Chondrocyte (in vitro differentiated cells): ENCODE measurements at places on chromosomes 7 and 10. TPM values are rescaled to one million over a fixed set of nuclear protein-coding genes. Genes with fewer than 3 reads are reported as not detected.

GRCh38 chr10:21693418-21693817, 159.4 kb downstream of the MLLT10 start:
- H3K36me3 ChIP-seq = peaks cover 7% of the 10 kb centered on the region
- no peak overlapping the region for H3K4me3 ChIP-seq
- no peaks in the 10 kb centered on the region for H3K27me3 ChIP-seq
- DNase-seq = no peak
- peaks cover 30% of the 10 kb centered on the region for H3K4me1 ChIP-seq

DNA sequence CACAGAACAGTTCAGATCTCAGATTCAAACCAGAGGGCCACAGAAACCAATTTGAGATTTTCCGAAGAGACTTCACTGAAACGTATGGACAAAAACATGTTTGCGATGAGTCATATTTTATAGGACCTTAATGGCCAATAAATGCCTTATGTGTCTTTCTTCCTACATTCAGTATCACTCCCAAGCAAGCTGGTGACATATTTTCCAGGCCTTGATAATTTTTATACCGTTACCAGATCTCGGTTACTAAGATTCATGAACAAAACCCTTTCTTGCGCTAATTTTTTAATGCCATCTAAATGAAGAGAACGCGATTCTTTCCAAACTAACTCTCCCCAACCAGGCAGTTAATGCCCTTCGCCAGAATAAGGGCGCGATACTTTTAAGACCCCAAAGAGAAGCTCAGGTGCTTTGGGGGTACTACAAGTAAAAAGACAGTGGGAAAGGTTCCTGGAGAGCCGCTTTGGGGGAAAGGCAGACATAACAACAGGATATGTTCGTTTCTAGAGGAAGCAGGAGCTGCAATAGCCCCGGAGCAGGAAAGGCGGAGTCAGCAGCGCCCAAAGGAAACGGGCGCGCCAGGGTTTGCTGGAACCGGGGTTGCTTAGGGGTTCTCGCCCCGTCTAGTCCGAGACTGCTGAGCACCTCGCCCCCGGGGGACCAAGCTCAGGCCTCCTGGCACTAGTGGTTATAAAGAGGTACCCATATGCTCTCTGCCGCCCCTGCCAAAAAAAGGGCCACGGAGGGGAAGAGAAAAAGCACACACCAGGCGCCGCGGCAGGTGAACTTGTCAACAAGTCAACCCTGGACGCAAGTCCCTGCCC, 884 bp downstream of the ICA1 start:
- peak overlapping the region; percentile 73 for H3K4me3 ChIP-seq
- peak overlapping the region; percentile 18 for H3K27ac ChIP-seq
- peaks cover 2% of the 10 kb centered on the region for H3K36me3 ChIP-seq
- peaks cover 24% of the 10 kb centered on the region for H3K27me3 ChIP-seq
- H3K4me1 ChIP-seq = peaks cover 8% of the 10 kb centered on the region
- DNase-seq = peak; percentile 72

- peak overlapping the region; percentile 73 for H3K27ac ChIP-seq
- DNase-seq = no peak
- no peaks in the 10 kb centered on the region for H3K36me3 ChIP-seq
- peaks cover 25% of the 10 kb centered on the region for H3K4me1 ChIP-seq
- no peaks in the 10 kb centered on the region for H3K27me3 ChIP-seq
These were observed 14.1 kb upstream of the MYPN start for GRCh38 chr10:68095153-68095552.

GSAP gene
- 0.58 to 3.1 TPM (median 1.9 TPM) in 3 replicates for total RNA-seq

- H3K4me1 ChIP-seq = no peaks in the 10 kb centered on the region
- H3K27ac ChIP-seq = no peak overlapping the region
- peaks cover 42% of the 10 kb centered on the region for H3K27me3 ChIP-seq
- peaks cover 2% of the 10 kb centered on the region for H3K36me3 ChIP-seq
- no peak for DNase-seq
- H3K4me3 ChIP-seq = no peak overlapping the region
These were observed 153.0 kb upstream of the PDE1C start for GRCh38 chr7:32223071-32223650.

- H3K27me3 ChIP-seq = no peaks in the 10 kb centered on the region
- DNase-seq = no peak
- no peaks in the 10 kb centered on the region for H3K4me1 ChIP-seq
- no peak overlapping the region for H3K27ac ChIP-seq
- H3K4me3 ChIP-seq = no peak overlapping the region
- no peaks in the 10 kb centered on the region for H3K36me3 ChIP-seq
These were observed 331.5 kb upstream of the CNTNAP2 start for GRCh38 chr7:145784809-145785780.

GRCh38 chr10:133278577-133279265, 2.1 kb upstream of the ADAM8 start:
- peak overlapping the region; percentile 27 for H3K27ac ChIP-seq
- no peak overlapping the region for H3K4me3 ChIP-seq
- H3K27me3 ChIP-seq = peaks cover 2% of the 10 kb centered on the region
- H3K36me3 ChIP-seq = peaks cover 11% of the 10 kb centered on the region

- H3K27ac ChIP-seq = no peak overlapping the region
- no peak overlapping the region for H3K4me3 ChIP-seq
- H3K4me1 ChIP-seq = no peaks in the 10 kb centered on the region
- H3K36me3 ChIP-seq = no peaks in the 10 kb centered on the region
- no peak for DNase-seq
- H3K27me3 ChIP-seq = peaks cover 8% of the 10 kb centered on the region
These were observed 72.5 kb upstream of the TPK1 start for GRCh38 chr7:144908324-144908723.

WNT8B gene
- total RNA-seq = not detected in 3 replicates
